Heart left ventricle (tissue), 16 donors: ENCODE measurements at places on chromosomes 3 and 15. TPM values are rescaled to one million over a fixed set of nuclear protein-coding genes. Genes with fewer than 3 reads are reported as not detected.

DNA sequence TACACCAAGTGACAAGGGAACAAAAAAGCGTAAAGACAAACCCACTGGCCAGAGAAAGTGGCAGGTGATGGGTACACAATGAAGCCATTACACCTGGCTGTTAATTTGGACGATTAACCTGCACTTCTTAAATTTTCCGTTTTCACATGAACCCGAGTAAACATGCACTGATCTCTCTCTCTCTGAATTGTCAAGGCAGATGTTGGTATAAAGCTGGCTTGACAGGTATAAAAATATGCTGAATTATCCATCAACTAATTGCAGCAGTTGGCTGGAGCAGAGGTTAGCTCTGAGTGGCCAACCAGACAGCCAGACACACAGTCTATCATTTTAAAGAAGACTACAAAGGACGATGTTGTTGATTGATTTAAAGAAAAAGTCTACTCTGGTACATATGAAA lies 561.7 kb upstream of the ALCAM start:
- DNase-seq = no peak

GRCh38 chr15:82999426-82999825 lies 12.0 kb downstream of the C15orf40 start:
- DNase-seq = no peak

- DNase-seq = no peak
These were observed 234.3 kb downstream of the PYDC2 start for GRCh38 chr3:191695131-191695814.

PP2D1 gene
- not detected for total RNA-seq

- DNase-seq = peak; percentile 70
These were observed 15.7 kb upstream of the AEN start for GRCh38 chr15:88605189-88606069.

DAZL gene
- not detected for total RNA-seq

ARL6 gene
- total RNA-seq = 3.5 TPM

MRPL47 gene
- total RNA-seq = 41.5 TPM

FBXW12 gene
- not detected for total RNA-seq

CA12 gene
- total RNA-seq = not detected

SLC28A2 gene
- not detected for total RNA-seq

SPTSSB gene
- 0.58 TPM for total RNA-seq

DNA sequence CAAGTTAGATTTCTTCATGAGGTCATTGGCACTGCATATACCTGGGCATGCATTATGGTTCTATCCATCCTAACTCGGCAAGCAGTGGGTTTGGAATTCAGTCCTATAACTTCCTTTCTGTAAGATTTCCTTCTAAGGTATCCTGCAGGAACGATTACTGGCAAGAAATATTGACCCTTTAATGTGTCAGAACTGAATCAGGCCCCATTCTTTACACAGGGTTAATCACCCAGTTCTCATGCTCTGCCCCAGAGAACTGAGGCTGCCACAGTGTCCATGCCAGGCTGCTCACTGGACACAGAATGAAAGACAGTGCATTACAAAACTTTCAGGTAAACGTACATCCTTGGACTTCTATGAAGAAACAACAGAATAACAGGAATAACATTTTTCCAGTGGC lies 108.9 kb downstream of the RPL22L1 start:
- DNase-seq = no peak

SLC15A2 gene
- total RNA-seq = 4.9 TPM

- no peak for DNase-seq
These were observed 53.4 kb upstream of the APEH start for GRCh38 chr3:49620728-49621127.

DNA sequence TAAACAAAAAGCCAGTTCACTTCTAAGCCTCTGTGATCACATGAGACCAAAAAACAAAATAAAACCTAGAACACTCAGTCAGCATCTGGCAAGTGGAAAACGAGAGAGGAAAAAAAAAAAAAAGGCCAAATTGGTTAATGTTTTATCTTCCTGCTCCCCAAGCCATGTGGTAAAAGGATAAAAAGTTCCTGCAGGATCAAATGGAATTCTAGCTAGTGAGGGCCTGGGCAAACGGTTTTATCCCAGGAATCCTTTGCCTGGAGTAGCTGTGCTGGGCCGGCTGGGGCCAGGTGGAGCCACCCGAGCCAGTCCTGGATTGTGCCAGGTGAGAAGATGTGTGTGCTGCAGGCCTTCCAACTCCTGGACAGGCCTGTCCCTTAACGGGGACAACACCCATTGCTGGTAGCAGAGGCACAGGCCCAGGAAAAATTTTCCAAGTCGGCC lies 13.2 kb downstream of the SMAD6 start:
- no peak for DNase-seq

DNA sequence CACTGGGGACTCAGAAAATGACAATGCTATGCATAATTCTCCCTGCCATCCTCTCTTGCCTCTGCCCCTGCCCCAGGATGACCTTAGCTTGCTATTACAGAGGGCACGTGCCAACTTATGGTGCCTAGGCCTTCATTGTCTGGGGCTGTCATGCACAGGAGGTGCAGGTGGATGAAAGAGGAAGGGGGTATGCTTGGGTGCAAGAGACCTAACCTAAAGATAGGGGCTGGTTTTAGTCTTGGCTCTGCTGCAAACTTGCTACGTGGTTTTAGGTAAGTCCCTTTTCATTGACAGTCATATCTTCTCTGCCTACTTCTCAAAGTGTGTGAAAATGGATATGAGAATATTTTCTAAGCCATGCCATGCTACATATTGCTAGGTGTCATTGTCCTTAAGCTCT lies 161.3 kb downstream of the EPHB1 start:
- DNase-seq = no peak

DNA sequence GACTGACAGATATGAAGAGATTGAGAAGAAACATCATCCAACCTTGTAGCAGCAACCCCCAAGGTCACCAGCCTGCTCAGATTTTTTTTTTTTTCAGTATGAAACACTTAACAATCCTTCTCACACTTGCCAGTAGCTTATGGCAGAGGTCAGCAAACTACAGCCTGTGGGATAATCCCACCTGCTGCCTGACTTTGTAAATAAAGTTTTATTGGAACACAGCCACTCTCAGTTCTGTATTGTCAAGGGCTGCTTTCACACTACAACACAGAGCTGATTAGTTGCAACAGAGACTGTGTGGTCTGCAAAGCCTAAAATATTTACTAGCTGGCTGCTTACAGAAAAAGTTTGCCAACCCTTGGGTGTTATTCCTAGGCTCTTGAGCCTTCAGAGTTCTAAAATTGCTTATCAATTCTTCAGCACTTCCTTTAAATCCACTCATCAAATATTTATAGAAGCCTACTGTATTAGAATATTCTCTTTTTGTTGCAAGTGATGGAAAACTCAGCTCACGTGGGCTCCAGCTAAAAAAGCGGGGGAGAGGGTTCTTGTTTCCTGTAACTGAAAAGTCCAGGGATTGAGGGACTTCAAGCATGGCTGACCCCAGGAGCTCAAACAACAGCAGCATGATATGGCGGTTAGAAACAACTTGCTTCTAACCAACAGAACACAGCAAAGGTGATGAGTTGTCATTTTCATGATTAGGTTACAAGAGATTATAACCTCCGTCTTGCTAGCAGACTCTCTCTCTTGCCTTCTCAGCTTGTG lies 246.1 kb downstream of the SHQ1 start:
- DNase-seq = no peak

DNA sequence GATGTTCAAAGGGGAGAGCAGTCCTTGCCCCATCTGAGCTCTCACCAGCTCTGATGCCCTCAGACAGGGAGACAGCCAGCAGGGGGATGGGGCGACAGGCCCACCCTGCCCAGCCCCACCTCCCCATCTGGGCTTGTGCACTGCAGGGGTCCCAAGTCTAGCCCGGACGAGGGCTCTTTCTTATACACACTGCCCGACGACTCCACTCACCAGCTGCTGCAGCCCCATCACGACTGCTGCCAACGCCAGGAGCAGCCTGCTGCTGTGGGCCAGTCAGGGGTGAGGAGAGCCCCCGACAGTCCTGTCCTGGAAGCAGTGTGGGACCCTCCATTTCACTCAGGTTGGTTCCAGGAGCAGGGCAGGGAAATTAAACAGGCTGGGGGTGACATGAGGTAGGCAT lies 73.9 kb downstream of the BOC start:
- DNase-seq = no peak

DNA sequence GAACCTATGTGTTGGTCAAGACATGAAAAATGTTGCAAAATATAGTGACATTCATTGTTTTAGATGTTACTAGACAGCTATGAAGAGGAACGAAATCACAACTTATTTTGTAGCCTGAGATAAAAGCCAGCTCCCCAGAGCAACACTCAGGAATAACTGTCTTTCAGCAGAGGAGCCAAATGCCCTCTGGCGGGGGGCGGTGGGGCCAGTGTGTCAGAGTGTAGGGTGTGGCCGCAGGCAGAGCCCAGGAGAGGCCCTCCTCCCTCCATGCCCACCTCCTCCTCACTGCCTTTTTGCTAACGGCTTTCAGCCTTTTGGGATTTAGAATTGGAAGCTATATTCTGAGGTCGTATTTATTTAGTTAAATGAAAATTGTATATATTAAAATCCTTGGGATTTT lies 16.9 kb downstream of the APOD start:
- DNase-seq = no peak

DNA sequence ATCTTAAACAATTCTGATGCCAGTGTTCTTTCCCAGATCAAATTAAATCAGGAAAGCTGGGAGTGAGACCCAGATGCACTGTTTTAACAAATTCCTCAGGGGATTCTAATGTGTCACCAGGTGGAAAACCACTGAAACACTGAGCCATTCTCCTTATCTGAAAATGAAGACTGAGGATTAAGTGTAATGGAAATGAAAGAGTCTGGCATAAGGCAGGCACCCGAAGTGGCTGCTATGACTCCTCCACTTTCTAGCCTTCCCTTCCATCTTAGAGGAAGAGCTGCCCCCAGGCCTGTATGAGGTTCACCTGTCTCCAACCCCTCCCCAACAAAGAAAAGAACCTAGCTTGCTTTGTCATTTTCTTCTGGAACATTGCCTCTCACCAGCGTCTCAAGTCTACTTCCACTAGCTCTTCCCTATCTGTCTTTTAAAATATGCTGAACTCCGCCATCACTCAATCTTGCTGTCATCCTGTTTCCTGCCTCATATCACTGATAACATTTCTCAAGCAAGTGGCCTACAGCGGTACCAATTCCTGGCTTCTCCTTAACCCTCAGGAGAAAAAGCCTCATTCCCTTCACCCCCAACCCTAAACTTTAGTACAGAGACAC lies 13.7 kb upstream of the ABHD2 start:
- DNase-seq = no peak

SH2D7 gene
- total RNA-seq = not detected

GRCh38 chr3:166569589-166569988 lies 732.4 kb upstream of the BCHE start:
- no peak for DNase-seq

GUCA1C gene
- 5.2 TPM for total RNA-seq

- no peak for DNase-seq
These were observed 64.0 kb downstream of the FLNB start for GRCh38 chr3:58072052-58072762.
